Amniotic stem cell (primary cell): ENCODE measurements at places on chromosomes 5 and 9.

DNA sequence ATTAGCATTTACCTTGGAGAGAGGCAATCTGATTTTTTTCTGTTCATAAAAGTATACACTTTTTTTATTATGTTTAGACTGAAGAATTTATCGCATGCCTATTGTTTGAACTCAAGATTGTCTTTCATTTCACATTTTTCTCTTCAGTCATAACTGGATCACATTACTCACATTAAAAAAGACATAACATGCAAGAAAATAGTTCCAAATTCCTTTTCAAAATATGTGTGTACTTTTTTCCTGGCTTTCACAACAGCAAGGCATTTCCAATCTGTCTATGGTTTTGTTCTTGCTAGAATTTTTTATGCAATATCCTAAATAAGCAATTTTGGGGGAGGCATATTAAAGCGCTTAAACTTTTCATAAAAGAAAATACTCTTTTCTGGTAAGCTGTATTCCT is 21.2 kb downstream of the FTMT start:
- no peak for DNase-seq

DNA sequence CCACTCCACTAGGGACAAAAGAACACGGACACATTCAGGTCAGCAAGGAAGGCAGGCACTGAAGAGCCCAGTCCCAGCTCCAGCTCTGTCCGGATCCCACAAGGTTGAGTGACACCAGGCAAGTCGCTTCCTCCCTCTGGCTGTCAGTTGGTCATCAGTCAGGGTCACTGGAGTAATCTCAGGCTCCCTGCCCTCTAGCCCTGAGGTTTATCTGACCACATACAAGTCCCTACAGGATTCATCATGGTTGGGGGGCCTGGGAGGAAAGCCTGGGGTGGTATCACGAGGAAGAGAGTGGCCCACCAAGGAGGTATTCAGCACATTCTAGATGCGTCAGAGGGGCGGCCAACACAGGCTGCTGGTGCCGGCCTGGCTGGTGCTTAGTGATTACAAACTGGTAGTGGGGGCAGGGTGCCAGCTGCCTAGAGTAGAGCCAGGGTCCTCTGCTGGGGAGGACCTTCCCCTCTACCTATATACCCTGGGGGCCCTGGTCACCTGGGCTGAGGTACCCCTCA is 81.5 kb downstream of the SHB start:
- DNase-seq = no peak

- DNase-seq = no peak
Observed at GRCh38 chr5:159836691-159837090, 79.6 kb upstream of the ADRA1B start.

DNA sequence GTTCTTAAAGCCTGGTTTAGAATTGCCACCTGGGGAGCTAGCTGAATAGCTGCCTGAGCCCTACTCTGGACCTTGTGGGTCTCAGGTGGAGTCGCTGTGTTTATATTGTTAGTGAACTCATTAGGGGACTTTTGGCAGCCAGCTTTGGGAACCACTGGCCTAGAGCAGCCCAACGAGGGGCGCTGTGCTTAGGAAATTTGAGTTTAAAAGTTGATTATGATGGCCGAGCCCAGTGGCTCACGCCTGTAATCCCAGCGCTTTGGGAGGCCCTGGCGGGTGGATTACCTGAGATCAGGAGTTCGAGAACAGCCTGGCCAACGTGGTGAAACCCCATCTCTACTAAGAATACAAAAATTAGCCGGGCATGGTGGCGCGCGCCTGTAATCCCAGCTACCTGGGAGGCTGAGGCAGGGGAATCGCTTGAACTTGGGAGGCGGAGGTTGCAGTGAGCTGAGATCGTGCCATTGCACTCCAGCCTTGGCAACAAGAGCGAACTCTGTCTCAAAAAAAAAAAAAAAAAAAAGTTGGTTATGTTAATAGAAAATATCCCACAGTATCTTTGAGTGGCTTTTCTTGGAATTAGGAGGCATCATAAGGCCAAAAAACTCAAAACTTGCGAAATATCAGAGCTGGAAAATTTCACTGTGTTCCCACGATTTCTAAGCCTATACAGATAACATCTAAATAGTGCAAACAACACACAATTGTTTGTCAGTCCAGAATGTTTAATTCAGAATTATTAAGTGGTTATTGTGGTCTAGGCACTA is 809 bp downstream of the MCCC2 start:
- DNase-seq = no peak

DNA sequence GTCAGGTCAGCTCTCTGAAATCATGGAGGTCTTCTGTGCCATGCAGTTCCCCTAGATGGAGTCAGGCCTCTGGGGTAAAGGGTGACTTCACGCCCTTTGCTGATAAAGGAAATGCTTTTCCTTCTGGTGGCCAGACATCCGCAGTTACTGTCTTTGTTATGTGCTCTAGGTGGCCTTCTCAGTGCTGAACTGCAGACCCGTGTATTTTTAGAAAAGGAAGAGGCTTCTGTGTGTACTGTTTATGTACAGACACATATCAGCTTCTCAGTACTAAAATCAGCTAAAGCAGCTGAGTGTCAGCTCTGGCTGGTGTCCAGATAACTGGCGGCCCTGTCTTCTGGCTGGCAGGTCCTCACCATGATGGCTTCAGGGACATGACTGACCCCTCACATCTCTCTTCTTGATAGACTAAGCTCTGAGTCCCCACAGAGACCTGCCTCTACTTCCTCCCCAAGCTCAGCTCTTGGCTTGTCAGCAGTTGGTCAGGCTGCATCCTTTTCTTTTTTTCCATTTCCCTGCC is 75.3 kb downstream of the ARHGAP26 start:
- DNase-seq = no peak

GRCh38 chr5:157729858-157730257 is 1.4 kb upstream of the THG1L start:
- no peak for DNase-seq

GRCh38 chr9:72728031-72728770 is 206.8 kb downstream of the TMC1 start:
- no peak for DNase-seq

GRCh38 chr9:89418474-89418845 is 79.5 kb downstream of the SEMA4D start:
- DNase-seq = no peak

DNA sequence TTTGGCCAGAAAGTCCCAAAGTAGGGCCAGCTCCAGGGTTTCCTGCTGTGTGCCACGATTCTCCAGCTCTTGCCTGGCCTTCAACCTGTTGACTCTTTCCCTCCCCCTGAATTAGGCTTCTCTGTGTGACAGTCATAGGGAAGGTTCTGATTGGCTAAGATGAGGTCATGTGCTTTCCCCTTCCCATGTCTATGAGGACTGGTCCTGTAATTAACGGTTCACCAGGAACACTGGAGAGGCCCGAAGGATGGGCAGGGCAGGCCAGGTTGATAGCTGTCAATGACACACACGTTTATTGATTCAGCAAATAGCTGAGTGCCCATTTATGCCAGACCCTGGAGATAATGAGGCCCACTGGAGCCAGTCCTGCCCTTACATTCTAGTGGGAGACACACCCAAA is 9.0 kb upstream of the PRR7 start:
- no peak for DNase-seq

- no peak for DNase-seq
Observed at GRCh38 chr9:131545786-131546335, 538 bp downstream of the PRRT1B start.

GRCh38 chr9:33172256-33173238 is 5.4 kb upstream of the B4GALT1 start:
- DNase-seq = no peak

- DNase-seq = no peak
Observed at GRCh38 chr5:6465831-6466790, 17.5 kb downstream of the UBE2QL1 start.

- no peak for DNase-seq
Observed at GRCh38 chr5:173672891-173673290, 56.4 kb upstream of the BOD1 start.

- no peak for DNase-seq
Observed at GRCh38 chr5:81027481-81028058, 67.4 kb downstream of the RASGRF2 start.

- DNase-seq = no peak
Observed at GRCh38 chr5:56183506-56183905, 49.6 kb downstream of the ANKRD55 start.

DNA sequence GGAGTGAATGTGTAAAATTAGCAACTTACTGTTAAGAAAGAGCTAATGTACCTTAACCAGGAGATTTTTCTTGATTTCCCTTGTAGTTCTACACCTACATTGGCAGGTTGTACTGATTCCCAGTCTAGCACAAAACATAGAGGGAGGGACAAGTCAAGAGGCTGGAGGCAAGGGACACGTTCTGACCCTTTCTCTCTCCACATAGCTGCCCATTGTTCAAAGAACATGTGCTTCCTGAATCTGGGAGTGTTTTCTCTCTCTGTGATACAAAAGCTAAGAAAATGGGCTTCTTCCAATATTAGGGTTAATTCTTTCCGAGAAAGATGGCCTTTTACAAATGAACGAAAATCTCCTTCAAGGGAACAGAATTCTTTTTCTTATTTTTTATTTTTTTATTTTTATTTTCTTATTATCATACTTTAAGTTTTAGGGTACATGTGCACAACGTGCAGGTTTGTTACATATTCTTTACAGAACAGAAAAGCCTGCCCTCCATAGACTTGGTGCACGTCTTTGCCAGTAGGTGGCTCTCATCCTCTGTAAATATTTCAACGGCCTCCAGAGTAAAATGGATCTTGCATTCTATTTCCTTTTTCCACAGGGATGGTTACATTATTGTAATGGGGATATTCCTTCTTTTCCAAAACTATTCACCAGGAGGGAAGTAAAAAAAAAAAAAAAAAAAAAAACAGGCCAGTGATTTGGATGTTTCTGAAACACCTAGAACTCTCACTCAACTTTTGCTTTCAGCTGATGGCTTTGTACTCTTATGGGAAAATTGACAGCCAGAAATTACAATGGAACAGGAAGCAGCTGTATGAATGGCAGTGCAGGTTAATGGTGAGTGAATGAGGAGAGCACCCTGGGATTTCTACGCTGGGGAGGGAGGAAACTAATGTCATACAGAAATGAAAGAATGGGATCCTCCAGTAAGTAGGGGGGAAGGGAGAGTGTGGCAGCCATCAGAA is 13.1 kb upstream of the IFNA5 start:
- peak; percentile 21 for DNase-seq

DNA sequence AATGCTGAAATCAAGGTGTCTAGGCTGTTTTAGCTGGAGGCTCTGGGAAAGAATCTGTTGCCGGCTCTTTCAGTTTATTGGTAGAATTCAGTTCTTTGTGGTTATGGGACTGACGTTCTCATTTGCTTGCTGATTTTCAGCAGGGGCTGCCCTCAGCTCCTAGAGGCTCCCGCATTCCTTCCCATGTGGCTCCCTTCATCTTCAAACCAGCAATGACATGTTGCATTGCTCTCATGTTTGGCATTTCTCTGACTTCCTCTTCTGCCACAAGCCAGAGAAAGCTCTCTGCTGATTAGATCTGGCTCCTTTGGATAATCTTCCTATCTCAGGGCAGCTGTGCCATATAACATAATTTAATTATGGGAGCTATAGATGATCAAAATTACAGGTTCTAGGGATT is 360.3 kb downstream of the LRRC70 start:
- DNase-seq = no peak

DNA sequence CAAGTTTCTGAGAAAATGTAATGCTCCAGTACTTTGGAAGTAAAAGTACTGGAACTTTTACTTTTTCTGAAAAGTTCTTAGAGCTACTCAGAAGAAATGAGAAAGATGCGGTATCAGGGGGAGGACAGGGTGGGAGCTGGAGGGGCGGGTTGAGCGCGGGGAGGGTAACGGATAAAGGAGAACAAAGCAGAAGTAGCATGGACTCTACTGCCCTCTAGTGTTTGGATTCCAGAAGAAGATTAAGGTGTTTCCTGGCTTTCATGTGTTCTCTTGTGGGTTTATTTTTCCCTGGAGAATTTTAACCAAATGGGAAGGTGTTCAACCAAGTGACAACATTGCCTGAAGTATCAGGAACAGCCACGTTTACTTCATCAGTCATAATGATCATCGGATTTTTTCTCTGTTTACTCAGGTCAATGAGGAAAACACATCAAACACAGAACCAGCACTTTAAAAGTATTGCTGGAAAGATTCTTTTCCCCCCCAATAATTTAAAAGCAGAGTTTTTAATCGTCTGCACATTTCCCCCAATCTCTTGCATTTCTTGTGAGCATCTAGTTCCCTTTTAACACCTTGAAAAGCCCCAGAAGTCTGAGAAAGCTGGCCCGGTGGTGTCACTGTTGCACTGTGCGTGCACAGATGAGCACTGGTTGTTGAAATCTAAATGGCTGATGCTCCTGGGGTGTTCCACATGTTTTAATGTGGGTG is 190.6 kb downstream of the MPDZ start:
- peak; percentile 4 for DNase-seq

GRCh38 chr5:149796836-149797235 is 66.7 kb downstream of the PPARGC1B start:
- DNase-seq = no peak

DNA sequence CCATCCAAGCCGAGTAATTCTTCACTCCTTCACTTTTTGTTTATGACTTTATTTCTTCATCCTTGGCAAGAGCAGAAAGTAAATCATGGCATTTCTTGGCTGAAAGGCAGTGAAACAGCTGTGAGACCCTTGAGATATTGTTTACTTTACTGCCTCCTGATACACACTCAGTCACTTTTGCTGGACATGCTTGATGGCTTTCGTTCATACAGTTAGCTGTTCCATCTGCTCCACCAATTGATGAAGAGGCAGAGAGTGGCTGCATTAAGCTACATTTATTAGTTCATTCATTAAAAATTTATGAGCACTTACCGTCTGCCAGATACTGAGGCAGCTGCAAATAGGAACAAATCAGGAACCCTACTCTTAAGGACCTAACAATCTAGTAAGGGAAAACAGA is 184.4 kb upstream of the OR13F1 start:
- DNase-seq = no peak

- DNase-seq = peak; percentile 57
Observed at GRCh38 chr5:173972925-173973615, 15.9 kb upstream of the C5orf47 start.

- DNase-seq = no peak
Observed at GRCh38 chr5:113578091-113578490, 64.6 kb downstream of the YTHDC2 start.

DNA sequence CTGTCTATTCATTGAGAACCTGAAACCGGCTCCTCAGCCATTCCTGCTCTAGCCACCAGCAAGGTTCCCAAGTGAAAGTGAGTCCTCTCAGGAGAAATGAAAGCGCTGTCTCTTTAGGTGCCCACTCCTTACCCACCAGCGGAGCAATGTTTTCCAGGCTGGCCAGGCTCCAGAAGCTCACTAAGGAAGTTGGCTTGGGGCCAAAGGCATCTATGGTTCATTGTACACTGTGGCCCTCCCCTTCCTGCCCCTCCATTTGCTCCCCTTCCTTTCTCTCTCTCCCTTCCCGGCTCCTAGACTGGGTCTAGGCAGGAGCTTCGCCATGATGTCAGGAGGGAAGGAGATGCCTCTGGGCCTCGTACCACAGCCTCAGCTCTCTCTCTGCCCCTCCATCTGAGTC is 1.1 kb upstream of the GABRP start:
- no peak for DNase-seq

DNA sequence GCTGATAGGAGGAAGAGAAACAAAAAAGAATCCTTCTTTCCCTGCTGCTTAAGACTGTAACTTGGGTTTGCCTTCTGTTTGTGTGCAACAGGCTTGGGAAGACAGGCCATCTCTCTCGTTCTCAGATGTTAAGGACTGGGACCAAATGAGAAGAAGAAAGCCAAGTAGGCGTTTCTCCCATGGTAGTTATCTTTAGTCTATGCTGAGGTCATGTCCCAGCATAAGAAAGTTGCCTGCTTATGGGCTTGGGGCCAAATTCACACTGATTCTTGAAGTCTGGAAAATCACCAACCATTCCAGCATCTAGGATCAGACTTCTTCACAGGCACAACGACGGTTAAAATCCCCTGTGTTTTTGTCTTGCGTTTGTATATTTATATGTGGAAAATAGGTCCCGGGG is 44.2 kb upstream of the PALM2AKAP2 start:
- DNase-seq = no peak

- DNase-seq = no peak
Observed at GRCh38 chr5:54915466-54916027, 69.8 kb downstream of the ESM1 start.
